ENCODE measurements at places on chromosomes 12 and 14.

DNA sequence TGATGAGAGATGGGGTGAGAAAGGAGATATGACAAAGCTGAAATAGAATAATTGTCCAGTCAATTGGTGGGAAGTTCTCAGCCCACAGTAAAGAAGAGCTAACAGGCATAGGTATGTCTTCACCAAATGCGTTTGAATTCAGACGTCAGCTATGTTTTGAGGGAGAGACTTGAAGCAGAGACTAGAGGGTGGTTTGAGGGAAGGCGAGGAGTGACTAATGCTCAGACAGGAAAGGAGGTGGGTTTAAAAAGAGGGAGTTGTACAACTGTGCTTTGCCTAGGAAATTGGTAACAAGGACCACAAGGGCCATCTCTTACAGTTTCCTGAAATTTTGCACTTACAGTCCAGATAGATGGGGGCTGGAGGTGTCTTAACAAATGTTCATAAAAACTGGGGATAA is 6.4 kb downstream of the JKAMP start:
- no peak for DNase-seq

GRCh38 chr14:50350975-50351374 is 38.9 kb downstream of the DMAC2L start:
- DNase-seq, result no peak

GRCh38 chr12:124369055-124369826 is 74.3 kb downstream of the RFLNA start:
- DNase-seq, result no peak

DNA sequence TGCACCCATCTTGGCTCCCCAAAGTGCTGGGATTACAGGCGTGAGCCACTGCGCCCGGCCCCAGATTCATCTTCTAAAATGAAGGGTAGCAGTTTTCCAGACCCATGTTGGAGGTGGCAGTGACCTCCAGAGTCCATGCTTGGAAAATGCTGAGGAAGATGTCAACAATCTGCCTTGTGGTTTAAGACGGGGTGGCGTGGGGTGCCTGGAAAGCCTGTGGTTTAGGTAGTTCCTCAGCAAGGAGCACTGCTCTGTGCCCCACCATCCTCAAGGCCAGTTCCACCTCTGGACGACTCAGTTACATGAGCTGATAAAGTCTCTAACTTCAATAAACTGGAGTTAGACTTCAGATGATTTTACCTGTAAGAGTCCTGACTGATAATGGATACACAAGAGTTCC is 48.6 kb downstream of the DRAM1 start:
- DNase-seq, result no peak

DNA sequence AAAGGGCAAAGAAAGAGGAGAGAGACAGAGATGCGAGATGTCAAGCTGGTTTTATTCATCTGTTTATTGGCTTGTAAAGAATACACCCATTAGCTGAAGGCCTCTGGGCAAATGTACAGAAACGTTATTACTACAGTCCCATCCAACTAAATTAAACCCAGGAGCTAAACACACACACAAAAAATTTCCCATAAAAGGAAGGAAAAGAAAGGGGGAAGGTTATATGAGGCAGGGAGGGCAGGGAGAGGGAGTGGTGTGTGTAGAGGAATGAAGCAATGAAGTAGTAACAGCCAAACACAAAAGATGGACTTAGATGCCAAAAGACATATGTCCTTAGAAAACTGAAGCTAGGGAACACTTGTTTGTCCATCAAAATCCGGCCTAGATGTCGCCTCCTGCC is 3.1 kb upstream of the MFAP5 start:
- DNase-seq, result no peak

- DNase-seq, result no peak
Measured at GRCh38 chr14:59377491-59377890, 87.7 kb downstream of the GPR135 start.

DNA sequence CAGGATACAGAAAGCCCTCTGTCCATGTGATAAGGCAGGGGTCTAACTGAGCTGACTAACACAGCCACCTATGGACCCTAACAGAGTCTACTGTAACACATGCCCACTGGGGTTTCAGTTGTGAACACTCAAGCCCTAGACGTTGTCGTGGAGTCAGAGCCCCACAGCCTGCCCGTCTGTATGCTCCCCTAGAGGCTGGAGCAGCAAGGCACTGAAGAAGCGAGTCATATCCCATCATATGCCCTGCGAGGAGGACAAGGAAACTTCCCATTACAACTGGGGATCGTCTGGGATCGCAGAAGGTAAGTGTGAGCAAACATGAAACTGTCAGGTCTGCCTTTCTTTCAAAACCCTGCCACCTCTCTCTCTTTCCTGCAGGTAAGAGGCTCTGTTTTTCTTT is 138.1 kb downstream of the GPR65 start:
- no peak for DNase-seq

GRCh38 chr14:67170660-67171059 is 18.6 kb upstream of the GARIN2 start:
- DNase-seq, result no peak

DNA sequence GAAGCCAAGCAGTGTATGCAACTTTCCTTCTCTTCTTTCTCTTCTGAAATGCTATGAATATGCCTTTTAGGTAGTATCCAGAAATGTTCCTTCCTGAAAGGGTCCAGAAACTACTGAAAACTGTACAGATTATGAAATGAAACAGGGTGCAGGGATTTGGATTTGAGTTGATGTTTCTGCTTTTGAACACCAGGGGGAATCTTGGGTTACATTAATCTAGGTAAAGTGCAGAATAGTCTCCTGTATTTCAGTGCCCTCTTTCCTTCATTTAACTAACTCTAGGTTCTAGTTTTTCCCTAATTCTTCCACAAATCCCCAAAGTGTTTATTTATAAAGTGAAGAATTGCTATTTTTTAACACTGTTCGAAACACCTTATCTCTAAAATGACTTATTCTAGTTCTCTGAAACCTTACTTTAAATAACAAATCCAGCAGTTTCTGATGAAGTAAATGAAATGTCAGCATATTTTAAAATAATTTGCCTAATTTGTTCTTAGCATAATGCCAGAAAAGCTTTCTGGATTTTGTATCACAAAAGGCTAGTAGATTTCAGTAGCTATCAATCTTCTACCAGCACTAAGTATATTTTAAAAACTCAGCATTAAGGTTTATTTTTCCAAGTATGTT is 111.9 kb downstream of the LRRK2 start:
- DNase-seq, result no peak
